ENCODE measurements at places on chromosomes 7 and 10.
A peak's percentile ranks its signal among the peaks of the same experiment; 100 is the strongest.

DNA sequence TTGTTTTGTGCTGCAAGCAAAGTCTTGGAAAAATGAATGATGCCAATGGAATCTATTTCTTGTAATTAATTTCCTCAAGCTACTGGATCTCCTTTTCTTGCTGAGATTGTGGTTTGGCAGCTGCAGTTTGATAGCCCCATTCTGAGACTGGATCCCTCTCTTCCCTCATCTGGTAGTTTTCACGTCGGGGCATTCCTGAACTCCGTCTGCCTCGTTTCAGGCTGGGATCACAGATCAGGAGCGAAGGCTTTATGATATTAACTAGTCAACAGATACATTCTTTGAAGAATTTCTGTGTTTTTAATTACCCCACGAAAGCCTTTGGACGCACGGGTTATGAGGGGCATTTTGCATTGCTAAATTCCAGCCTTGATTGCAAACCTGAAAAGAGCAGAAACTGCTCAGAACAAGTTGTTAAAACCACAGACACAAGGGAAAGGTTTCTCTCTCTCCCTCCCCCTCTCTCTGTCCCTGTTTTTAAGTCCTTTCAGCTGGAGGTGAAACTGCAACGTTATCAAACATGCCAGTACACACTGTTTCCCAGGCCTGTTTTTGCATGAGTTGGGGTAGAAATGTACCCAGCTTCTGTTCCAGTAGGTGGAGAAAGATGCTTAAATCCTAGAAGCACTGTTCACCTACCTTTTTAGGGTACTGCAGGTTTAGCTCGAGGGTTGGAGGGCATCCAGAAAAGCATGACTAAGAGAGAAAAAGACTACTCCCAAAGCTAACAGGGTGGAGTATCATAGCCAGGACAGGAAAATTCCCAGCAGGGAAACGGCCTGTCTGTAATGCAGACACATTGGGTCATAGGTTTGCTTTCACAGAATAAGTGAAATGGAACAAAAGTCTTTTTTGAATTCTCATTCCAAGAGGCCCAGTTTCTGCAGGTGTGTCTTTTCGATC is 124.3 kb downstream of the CUX1 start:
- no peak for DNase-seq

DNA sequence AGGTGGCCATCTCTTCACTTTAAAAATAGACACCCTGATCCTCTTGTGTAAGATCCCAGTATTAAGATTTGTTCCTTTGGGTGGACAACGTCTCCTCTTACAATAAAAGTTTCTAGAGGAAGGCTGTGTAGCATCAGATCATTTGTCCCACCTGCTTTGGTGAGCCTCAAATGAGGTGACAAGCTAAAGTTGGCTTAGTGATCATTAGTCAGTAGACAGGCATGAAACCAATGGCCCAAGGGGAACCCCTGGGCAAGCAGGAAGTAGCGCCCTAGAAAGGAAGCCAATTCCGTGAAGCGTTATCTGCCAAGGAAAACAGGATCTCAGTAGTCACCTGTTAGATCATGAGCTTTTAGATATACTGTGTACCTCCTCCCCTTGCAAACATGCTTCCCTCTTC is 66.8 kb downstream of the PCGF5 start:
- no peak for DNase-seq

- no peak for DNase-seq
These were observed 115.4 kb upstream of the ETV1 start for GRCh38 chr7:14104861-14105260.

DNA sequence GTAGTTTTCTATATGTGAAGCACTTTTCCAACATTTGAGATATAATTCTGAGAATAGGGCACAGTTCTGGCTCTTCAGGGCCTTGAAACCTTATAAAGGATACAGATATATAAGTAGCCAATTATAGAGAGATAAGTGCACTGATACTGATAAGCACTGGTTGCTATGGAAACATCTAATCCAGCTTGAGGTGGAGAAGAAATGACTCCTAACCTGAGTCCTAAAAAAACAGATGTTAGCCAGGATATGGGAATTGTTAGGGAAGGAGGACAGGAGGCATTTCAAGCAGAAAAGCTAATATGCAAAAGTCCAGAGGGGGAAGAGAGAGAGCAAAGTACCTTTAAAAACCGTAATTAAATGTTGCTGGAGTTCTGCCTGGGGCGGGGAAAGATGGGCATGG is 30.8 kb downstream of the STRIP2 start:
- no peak for DNase-seq

DNA sequence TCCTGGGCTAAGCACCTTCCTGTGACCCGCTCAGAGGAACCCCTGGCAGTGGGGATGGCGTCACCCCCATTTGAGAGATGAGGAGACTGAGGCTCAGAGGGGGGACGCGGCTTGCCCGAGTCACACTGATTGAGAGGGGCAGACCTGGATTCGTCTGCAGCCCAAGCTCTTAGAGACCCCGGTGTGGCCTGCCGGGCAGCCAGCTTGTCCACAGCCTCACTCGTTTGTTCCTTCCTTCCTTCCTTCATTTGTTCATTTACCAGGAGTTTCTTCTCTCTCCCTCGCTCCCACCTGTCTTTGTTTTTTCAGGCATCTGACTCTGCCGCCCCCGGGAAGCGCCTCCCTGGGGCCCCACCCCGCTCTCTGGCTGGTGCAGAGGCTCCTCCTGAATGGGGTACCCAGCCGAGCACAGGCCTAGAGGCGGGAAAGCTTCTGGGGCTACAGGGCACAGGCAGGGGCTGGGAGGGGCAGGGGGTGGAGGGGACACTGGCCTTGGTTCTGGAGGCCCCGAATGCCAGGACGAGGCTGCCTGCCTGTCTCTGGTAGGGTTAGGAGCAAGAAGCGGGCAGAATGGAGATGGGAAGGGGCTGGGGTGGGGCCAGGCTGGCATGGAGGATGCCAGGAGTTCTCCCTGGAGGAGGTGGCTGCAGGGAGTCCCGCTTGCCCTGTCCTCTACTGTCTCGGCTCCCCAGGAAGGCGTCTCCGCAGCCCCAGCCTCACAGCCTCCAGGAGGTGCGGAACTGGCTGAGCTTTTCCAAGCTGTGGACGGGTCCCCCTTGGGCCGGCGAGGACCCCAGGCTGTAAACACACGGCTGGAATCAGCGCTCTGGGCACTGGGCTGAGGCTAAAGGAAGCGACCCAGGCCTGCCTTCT is 91.6 kb downstream of the UNCX start:
- DNase-seq, result no peak

- peak; percentile 47 for DNase-seq
These were observed 3.8 kb upstream of the ANTXRL start for GRCh38 chr10:46282842-46283574.

Measured in T-helper 2 cell (primary cell).